Stimulated activated naive CD8-positive, alpha-beta T cell treated with anti-CD3 and anti-CD28 coated beads, Interleukin-15, Interleukin-2, amounts not matched to agents 100 U/mL and 50 U/mL, for 24 hours (primary cell): ENCODE measurements at places on chromosomes 7 and 10.

- DNase-seq: no peak
Observed at GRCh38 chr10:120478386-120478785, 21.4 kb downstream of the PLPP4 start.

- no peak for DNase-seq
Observed at GRCh38 chr7:42431873-42432272, 194.9 kb upstream of the GLI3 start.

DNA sequence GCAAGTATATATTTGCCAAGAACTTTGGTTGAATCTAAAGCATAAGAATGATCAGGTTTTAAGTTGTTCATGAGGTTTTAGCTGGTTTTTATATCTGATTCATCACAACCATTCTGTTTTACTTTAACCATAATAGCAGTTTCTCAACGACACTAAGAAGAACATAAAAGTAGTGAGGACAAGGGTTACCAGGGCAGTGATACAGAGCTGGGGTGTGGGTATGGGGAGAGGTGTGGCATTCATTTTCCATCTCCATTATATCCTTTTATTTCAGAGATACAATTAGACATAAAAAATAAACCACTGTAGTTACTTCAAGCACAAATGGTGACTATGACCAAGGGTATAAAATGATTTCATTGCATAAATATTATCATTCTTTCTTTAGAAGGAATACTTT is 149.8 kb upstream of the STEAP4 start:
- DNase-seq: no peak

GRCh38 chr7:127845522-127846214 is 185.6 kb downstream of the LRRC4 start:
- DNase-seq: no peak

- no peak for DNase-seq
Observed at GRCh38 chr7:94941844-94942632, 34.6 kb downstream of the PPP1R9A start.

DNA sequence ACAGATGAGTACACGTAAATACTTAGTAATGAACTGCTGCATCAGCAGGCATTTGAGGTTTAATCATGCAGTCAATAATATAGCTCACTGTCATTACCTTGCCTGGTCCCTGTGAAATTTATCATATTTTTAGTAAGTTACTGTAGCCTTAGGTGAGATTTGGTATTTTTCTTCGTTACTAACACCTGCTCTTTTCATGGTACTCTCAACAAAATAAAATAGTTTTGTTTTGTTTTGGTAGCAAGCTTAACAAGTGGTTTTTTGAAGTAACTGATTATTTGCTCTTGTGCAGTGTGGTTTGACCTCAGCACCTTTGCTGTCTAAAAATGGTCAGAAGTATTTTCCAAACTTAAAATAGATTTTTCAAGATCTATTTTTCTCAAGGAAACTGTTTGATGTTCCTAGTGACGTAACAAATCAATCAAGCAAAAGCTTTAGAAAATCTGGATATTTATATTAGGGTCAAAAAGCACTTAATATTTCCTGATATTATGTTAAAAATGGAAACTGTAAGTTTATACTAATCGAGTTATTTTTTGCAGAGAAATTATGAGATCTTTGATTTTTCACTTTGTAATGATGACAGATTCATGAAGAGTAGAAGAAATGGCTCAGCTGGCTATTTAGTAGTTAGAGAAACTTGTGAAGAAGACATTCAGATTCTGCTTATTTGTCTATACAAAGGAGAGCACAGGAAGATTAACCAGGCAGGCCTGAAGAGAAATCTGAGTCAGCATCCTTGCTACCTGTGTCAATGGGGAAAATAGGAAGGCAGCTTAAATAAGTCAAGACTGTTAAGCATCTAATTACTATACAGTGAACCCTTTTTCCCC is 21.0 kb upstream of the RPA3 start:
- DNase-seq: no peak
